ENCODE measurements at places on chromosomes 3 and 15.

GRCh38 chr3:194089357-194090177, 46.4 kb upstream of the HES1 start:
- DNase-seq = peak; percentile 99

- DNase-seq = no peak
Observed at GRCh38 chr3:16911916-16912315, 27.2 kb downstream of the PLCL2 start.

GRCh38 chr3:28467414-28467813, 118.8 kb upstream of the AZI2 start:
- DNase-seq = no peak

DNA sequence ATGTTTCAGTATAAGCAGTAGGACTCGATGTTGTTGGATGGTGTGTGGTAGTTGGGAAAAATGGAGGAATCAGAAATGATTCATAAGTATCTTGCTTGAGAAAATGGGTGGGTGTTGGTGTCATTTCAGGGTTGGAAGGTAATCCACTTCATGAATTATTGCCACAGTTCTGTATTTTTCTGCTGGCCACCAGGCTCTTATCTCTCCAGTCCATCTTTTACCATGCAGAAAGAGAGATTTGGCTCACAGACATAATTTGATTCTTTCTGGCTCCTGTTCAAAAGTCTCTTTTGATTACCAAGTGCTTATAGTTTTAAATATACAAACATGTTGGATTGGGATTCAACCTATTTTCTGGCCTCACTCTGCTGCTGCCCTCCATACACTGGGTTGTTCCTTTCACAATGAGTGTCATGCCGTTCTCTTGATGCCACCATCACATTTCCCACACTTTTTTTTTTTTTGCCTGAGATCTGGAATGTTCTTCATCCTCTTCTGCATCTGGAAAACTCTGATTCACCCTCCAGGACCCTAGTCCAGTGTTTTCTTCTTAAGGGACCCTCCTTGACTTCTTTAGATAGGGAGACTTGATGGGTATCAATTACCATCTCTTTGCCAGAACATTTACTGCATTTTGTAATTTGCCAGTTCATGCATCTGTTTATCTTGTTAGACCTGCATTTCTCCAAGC, 69.4 kb upstream of the GAP43 start:
- no peak for DNase-seq

- no peak for DNase-seq
Observed at GRCh38 chr15:71723344-71723743, 87.0 kb upstream of the NR2E3 start.

GRCh38 chr3:69691860-69692259, 47.4 kb upstream of the MITF start:
- DNase-seq = no peak

- DNase-seq = no peak
Observed at GRCh38 chr15:99410477-99410876, 155.3 kb upstream of the MEF2A start.

GRCh38 chr3:53885239-53885638, 3.3 kb upstream of the ACTR8 start:
- no peak for DNase-seq

All from foreskin keratinocyte (primary cell).